Esophagus squamous epithelium (tissue), 5 donors: ENCODE measurements at places on chromosomes 3 and 15. TPM values are rescaled to one million over a fixed set of nuclear protein-coding genes. Genes with fewer than 3 reads are reported as not detected.

The AMT gene
- 1.1 TPM for total RNA-seq

The BLM gene
- total RNA-seq = 1.6 TPM

The ERC2 gene
- total RNA-seq = 1.5 TPM

The TUBGCP4 gene
- 21.2 TPM for total RNA-seq

The IMPG2 gene
- total RNA-seq = not detected

The ARL14 gene
- total RNA-seq = not detected

The ZKSCAN7 gene
- 2.9 TPM for total RNA-seq

The ARGFX gene
- total RNA-seq = not detected

The LRRC31 gene
- total RNA-seq = not detected

The CCDC191 gene
- total RNA-seq = 2.6 TPM

The GOLGA8G gene
- not detected for total RNA-seq

The IQCH gene
- 1.9 TPM for total RNA-seq

The PGBD4 gene
- 1.7 TPM for total RNA-seq

The FBXO40 gene
- total RNA-seq = not detected

The ALAS1 gene
- 28.3 TPM for total RNA-seq

The CSPG5 gene
- 0.19 TPM for total RNA-seq

The CCRL2 gene
- 0.48 TPM for total RNA-seq

The LRTM1 gene
- not detected for total RNA-seq

The SATB1 gene
- total RNA-seq = 22.5 TPM

The CD96 gene
- 2.8 TPM for total RNA-seq

The CIP2A gene
- total RNA-seq = 1.5 TPM

The NANOGP8 gene
- not detected for total RNA-seq

The SUSD5 gene
- not detected for total RNA-seq

The IGSF11 gene
- total RNA-seq = 0.09 TPM

The NMNAT3 gene
- 7.6 TPM for total RNA-seq

The ARL6 gene
- total RNA-seq = 4.3 TPM

The HRH1 gene
- total RNA-seq = 8.8 TPM

The SELENOT gene
- 102 TPM for total RNA-seq

The TERC gene
- total RNA-seq = 186 TPM

The GREM1 gene
- total RNA-seq = 11.6 TPM

The PCOLCE2 gene
- total RNA-seq = 19.1 TPM

The HYAL1 gene
- total RNA-seq = 6.1 TPM

The SEMA5B gene
- total RNA-seq = 0.19 TPM

The SMCO1 gene
- not detected for total RNA-seq

The PPP1R14D gene
- total RNA-seq = not detected

The CACNA2D3 gene
- 7.1 TPM for total RNA-seq

The SPINK8 gene
- total RNA-seq = not detected

The PODXL2 gene
- 4.5 TPM for total RNA-seq

The SLC12A1 gene
- not detected for total RNA-seq

The ZIC1 gene
- total RNA-seq = not detected

The IL5RA gene
- not detected for total RNA-seq

The SOX14 gene
- not detected for total RNA-seq

The CISH gene
- total RNA-seq = 11.1 TPM

The CCNDBP1 gene
- total RNA-seq = 36.5 TPM
